Hypothalamus (tissue), 51 donors: ENCODE measurements at places on chromosomes 12 and 14.

- no peak for DNase-seq
Observed at GRCh38 chr12:117494833-117495655, 133.6 kb upstream of the NOS1 start.

- no peak for DNase-seq
Observed at GRCh38 chr14:69044965-69045555, 66.0 kb upstream of the ACTN1 start.

GRCh38 chr14:39562175-39562574 lies 129.9 kb upstream of the FBXO33 start:
- no peak for DNase-seq

DNA sequence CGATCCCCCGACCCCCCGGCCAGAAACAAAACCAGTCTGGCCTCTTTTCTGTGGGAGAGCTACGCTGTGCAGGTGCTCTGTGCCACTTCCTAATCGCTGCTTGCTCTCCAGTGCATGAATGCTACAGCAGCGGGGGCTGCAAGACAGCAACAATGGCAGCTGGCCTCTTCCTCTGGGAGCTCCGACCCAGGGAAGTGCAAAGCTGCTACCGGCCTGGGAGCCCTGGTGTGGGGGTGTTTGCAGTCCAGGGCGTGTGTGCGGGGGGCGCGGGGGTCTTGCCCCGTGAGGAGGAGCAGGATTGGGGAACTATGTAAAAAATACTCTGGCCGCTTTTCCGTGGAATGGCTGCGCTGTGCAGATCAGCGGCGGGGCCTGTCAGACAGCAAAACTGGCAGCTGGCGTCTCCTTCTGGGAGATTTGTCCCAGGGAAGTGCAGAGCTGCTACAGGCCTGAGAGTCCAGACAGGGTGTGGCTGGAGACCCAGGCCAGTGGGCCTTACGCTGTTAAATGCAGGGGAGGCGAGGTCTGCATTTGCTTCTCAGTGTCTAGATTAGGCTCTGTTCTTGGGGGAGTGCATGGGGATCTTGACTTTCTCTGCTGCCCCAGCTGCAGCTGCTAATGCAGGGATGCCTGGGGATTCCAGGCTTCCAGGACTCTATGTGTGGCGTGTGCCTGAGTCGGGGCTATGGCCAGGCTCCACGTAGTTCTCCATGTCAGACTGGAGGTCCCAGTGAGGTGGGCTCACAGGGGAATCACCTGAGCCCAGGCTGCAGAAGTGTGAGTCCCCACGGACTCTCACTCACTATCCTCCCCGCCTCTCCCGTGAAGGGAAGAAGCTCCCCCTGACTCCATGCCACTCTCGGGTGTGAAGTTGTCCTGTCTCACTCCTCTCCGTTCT lies 344.5 kb downstream of the AEBP2 start:
- no peak for DNase-seq

- no peak for DNase-seq
Observed at GRCh38 chr12:110920324-110920910, at the start of gene MYL2. Gene MYL2, minus strand, starts transcription at chr12:110920579. Its CDS starts 50 bp downstream, at chr12:110920529.

GRCh38 chr14:58718226-58719205 lies 80.8 kb downstream of the DACT1 start:
- DNase-seq: no peak

GRCh38 chr14:50335389-50335788 lies 23.3 kb downstream of the DMAC2L start:
- peak; percentile 13 for DNase-seq

- peak; percentile 35 for DNase-seq
Observed at GRCh38 chr14:94689218-94689984, 77.2 kb downstream of the SERPINA3 start.

DNA sequence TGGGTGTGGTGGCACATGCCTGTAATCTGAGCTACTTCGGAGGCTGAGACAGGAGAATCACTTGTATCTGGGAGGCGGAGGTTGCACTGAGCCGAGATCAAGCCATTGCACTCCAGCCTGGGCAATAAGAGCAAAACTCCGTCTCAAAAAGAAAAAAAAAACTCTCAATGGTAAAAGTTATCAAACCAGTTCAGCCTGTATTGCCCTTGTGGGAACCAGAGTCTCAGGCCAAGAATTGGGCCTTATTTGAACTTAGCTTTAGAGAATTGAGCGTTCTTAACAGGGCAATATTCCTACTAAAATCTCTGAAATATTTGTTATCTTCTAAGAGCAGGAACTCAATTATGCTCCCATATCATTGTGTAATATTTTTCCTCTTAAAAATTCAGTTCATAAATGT lies 7.7 kb upstream of the MDM2 start:
- no peak for DNase-seq

- no peak for DNase-seq
Observed at GRCh38 chr14:36113341-36113740, 63.2 kb downstream of the PTCSC3 start.

- DNase-seq: no peak
Observed at GRCh38 chr12:65761301-65761700, 63.0 kb upstream of the HMGA2 start.

- no peak for DNase-seq
Observed at GRCh38 chr14:76376878-76377734, 1.2 kb downstream of the ESRRB start.

- no peak for DNase-seq
Observed at GRCh38 chr12:89783359-89784060, 74.9 kb upstream of the ATP2B1 start.

DNA sequence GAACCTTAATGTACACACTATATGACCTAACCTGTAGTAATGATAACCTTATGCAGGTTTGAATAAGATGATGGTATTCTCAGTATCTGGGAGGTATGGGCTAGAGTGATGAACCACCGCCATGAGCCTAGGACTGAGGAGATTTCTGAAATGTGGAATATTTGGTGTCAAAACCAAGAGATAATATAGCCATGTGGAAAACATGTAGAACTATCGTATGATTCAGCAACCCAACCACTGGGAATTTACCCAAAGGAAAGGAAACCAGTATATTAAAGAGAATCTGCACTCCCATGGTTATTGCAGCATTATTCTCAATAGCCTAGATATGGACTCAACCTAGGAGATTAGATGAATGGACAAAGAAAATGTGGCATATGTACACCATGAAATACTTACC lies 271.7 kb upstream of the BTG1 start:
- no peak for DNase-seq

DNA sequence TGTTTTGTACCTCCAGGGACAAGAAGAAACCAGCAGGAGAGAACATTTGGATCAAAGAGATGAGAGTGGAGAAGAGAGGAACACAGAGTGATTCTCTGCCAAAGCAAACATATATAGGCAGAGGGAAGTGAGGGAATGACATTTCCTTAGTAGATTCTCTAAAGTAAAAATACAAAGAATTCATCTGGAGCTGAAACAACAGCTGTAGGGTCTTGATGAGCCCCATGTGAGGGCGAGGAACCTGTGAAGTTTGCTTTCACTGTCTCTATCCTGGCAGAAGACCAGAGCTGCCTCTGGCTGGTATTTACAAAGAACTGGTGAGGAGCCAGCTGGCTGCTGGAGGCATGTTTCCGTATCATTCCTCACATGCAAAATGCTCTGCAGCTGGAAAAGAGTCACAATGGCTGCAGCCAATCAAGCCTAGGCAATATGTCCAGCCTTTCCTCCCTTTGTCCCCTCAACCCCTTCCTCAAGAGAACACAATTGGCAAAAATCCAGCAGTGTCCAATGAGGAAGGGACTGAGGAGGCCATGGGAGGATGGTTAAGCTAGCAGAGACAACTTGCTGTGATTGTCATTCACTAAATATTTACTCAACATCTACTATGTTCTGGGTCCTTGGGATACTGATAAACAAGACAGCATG lies 122.5 kb downstream of the PHLDA1 start:
- DNase-seq: no peak

DNA sequence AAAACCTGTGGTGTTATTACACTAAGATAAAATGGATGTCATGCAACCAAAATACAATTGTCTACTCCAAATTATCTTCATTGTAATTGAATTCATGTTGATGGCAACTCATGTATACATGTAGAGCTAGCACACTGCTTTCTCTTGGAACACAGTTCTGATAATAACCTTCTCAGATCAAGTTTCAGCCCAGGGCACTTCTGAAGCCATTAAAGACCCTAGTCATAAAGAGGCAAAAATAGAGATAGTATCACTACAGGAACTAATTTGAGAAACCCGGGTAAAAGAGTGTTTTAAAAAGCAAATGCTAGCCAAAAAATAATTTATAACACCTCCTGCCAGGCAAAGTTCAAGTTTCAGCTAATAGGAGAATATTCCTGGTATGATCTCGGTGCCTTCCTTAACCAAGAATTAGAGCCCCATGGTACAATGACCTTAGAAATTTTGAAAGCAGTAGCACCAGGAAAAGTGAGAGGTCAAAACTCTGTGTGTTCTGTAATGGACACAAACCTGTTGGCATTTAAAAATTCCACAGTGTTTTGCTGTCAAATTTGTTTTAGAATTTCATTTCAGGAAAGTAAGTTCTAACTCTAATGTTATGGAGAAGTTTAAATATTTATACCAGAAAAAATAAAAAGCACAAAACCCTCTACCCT lies 105.0 kb upstream of the FRMD6 start:
- no peak for DNase-seq

- DNase-seq: no peak
Observed at GRCh38 chr12:32025906-32026305, 66.7 kb downstream of the RESF1 start.

- no peak for DNase-seq
Observed at GRCh38 chr14:104299993-104300761, 161.8 kb downstream of the KIF26A start.

GRCh38 chr14:94110552-94111181 lies at the start of gene IFI27:
Gene IFI27, plus strand, starts transcription at chr14:94110736.
- no peak for DNase-seq

GRCh38 chr12:52925717-52926595 lies 21.1 kb upstream of the KRT8 start:
- DNase-seq: no peak

DNA sequence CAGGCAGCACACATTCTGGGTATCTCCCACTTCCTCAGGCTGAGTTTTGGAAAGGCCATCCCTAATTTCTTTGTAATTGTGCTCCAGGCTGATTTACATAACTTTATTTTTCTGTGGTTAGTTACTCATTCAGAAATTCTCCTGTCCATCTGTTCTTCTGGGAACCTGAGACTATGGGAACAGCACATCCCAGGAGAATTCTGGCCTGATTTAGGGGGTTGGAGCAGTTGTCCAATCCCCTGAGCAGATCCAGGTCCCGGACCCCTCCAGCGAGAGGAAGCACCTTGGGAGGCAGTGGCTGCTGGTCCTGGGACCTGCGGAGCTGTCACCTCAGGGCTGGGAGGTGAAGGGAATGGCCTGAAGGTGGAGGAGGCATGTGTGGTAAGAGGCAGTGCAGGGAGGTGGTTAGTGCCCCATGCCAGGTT lies 40.4 kb downstream of the TSPAN9 start:
- DNase-seq: no peak

- no peak for DNase-seq
Observed at GRCh38 chr14:30974628-30975027, 50.8 kb upstream of the AP4S1 start.

DNA sequence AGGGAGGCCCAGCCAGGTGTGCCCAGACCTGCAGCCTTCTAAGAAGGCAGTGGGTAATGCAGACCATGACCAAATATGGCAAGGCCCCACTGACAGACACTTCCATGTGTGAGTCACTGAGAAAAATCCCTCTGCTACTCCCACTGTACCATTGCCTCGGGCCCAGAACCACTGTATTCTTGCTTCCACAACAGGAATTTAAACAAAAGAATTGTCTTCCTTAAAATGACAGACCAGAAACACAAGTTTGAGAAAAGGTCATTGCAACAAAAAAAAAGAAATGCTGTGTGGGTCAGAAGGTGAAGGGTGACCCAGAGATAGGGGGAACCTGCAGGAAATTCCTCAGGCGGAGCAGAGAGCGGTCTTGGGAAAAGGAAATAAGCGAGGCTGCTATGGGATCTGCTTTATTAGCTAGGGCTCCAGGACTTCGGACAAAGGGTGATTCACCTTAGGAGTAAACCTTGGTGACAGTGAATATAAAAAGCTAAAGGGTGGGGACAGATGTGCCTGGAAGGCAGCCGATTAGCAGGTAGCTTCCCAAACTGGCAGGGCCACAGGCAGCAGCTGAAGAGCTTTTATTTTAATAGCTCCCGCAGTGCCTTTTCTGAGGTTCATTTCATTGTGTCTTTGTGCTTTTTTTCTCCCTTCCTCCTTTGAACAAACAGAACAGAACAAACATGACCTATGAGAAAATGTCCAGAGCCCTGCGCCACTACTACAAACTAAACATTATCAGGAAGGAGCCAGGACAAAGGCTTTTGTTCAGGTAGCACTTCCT lies 185.3 kb upstream of the BCL2L14 start:
- no peak for DNase-seq

- DNase-seq: no peak
Observed at GRCh38 chr12:37546901-37547475, 769.6 kb upstream of the ALG10B start.

GRCh38 chr12:122842505-122843405 lies 7.5 kb downstream of the HIP1R start:
- no peak for DNase-seq

DNA sequence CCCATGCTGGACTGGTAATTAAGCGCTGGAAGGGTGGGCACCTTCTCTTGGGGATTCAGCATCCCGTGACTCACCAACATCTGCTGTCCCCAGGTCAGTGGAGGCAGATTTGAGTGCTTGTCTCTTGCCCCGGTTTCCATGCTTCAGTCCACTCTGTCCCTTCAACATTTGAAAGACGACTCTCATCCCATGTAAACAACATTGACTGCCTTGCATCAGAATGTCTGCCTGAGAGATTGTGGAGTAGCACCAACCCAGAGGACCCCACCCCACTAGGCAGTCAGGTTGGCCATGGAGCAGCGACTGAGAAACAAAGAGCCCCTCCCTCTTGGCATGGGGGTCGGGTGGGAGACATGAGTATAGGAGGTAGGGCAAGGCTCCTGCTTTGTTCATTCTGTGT lies 4.9 kb upstream of the STAC3 start:
- no peak for DNase-seq

DNA sequence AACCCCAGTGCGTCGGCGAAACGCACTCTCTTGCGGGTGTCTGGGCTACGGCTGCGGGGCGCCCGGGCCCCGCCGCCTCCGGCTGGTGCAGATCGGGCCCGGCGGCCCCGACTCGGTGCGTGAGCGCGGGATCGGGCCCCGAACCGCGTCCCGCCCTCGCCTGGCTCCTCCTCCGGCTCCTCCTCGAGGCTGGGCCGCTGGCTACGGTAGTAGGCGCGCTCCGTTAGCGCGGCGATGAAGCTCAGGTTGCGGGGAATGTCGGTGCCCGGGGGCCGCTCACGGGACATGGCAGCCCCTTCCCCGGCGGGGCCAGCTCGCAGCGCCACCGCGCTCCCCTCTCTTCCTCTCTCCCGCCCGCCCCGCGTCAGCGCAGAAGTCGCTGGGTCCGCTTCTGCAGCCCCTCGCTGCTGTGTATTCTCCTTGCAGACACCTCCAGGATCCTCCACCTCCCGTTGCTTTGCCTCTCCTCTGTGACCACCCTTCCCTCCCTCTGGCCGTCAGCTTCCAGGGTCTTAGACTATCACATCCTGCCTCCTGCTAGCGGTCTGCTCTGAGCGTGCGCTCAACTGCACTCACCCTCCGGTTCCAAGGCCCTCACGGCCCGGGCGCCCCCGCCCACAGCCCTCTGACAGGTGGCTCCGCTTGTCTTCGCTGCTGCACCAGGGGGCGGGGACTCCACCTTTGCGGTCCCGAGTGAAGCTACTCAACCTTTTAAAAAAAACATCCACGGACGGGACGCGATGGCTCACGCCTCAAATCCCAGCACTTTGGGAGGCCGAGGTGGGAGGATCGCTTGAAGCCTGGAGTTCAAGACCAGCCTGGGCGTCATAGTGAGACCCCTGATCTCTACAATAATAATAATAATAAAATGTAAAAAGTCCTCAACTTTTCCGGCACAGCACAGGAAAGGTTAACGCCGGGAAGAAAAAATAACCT lies at the start of gene PPP1R3E:
Gene PPP1R3E (minus strand): TSS at position 570 of the 936 bp plus-strand sequence. CDS start 283 bp downstream, at position 287.
- no peak for DNase-seq
